Lung (tissue), 17 donors: ENCODE measurements at places on chromosomes 5 and 9.

- no peak for DNase-seq
These were observed 47.1 kb downstream of the C9orf57 start for GRCh38 chr9:72013292-72013760.

GRCh38 chr9:124800306-124801259 lies 23.6 kb downstream of the OLFML2A start:
- DNase-seq = peak; percentile 96

DNA sequence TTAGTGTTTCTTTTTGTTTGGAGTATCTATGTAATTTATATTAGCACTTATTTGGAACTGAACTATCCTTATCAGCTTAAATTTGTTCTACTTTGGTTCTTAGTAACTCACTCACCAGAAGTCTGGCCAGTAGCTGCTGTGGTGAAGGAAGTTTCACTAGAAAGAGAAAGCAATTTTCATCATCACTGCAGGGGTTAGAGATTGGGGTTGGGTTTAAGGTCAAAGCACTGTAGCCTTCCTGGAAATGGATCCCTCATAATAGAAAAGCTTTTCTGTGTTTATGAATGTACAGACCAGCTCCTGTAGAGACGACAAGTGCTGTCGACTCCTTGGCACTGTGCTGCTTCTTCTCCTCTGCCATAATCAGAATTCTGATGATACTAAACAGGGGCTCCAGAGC lies 22.2 kb downstream of the MROH2B start:
- DNase-seq = no peak

GRCh38 chr5:5523066-5523505 lies 100.6 kb downstream of the ICE1 start:
- DNase-seq = peak; percentile 8

DNA sequence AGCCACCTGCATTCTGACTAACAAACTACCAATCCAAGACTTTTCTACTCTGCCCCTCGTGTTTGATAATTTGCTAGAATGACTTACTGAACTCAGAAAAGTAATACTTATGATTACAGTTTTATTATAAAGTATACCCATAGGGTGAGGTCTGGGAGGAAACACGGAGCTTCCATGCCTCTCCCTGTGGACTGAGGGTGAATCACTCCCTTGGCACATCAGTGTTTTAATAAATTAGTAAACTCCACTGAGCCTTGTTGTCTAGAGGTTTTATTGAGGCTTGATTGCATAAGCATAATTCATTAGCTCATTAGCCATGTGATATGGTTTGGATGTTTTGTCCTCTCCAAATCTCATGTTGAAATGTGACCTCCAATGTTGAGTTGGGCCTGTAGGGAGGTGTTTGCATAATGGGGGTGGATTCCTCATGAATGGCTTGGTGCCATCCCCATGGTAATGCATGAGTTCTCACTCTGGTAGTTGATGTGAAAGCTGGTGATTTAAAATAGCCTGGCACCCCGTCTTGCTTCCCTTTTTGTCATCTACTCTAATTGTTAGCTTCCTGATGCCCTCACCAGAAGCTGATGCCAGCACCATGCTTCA lies 233.6 kb upstream of the TRPC7 start:
- DNase-seq = no peak

DNA sequence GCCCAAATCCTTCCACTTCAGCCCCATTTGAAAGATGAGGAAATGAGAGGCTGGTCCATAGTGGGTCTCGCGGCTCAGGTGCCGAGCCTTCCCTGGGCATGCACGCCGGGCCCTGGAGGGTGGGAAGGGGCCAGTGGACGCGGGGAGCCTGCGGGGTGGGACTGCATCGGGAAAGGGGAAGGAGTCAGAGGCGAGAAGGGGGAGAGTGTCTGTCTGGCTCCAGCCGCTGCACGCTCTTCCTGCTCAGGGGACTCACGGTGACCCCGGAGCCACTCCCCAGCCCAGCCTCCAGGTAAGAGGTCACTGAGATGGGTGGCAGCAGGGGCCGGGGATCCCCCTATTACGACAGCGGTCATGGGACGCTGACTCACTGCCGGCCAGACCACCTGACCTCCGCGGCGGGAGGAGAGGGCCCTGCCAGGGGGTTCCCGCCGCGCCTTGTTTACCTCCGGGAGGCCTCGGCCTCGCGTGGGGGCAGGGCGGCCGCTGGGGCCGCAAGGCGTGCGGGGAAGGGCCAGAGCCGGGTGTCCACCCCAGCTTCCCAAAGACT lies 1.9 kb upstream of the SQSTM1 start:
- DNase-seq = peak; percentile 89

- no peak for DNase-seq
These were observed 1029.9 kb upstream of the WWC1 start for GRCh38 chr5:167261309-167262100.

- peak; percentile 76 for DNase-seq
These were observed 145.5 kb downstream of the ERCC6L2 start for GRCh38 chr9:96020792-96021550.

DNA sequence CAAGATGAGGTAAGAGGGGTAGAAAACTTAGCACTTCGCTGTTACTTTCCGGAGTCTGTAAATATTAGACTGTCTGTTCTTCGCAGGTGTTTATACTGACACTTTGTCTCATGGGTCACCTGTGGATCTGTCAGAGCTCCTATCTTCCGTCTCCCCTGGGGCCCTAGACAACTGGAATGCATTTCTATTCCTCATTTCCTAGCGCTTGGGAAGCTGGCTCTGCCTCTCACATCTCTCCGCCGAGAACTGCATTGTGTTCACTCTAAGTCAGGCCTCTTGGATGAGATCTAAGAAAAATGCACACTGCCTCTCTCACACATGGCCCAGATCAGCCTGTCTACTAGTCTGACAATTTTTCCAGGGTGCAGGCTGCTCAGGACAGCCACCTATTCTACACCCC lies 39.5 kb downstream of the PCA3 start:
- DNase-seq = no peak

DNA sequence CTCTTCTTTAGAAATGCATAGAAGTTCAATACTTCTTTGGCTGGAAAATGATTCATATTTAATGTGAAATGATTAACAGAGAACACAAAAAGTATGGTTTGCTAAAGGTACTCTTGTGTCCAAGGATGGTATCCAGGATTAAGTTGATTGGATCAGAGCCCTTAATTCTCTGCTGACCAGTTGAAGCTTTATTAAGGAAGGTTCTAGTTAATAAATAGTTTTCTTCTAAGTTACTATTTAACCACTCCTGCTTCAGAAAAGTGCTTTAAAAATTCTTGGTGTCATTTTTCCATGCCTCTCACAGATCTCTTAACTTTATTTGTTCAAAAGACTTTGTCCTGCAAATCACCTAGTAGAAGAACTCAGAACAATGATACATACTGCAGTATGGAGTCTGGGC lies 134.3 kb downstream of the MEF2C start:
- no peak for DNase-seq

- DNase-seq = no peak
These were observed 26.3 kb upstream of the NDFIP1 start for GRCh38 chr5:142082182-142082781.

DNA sequence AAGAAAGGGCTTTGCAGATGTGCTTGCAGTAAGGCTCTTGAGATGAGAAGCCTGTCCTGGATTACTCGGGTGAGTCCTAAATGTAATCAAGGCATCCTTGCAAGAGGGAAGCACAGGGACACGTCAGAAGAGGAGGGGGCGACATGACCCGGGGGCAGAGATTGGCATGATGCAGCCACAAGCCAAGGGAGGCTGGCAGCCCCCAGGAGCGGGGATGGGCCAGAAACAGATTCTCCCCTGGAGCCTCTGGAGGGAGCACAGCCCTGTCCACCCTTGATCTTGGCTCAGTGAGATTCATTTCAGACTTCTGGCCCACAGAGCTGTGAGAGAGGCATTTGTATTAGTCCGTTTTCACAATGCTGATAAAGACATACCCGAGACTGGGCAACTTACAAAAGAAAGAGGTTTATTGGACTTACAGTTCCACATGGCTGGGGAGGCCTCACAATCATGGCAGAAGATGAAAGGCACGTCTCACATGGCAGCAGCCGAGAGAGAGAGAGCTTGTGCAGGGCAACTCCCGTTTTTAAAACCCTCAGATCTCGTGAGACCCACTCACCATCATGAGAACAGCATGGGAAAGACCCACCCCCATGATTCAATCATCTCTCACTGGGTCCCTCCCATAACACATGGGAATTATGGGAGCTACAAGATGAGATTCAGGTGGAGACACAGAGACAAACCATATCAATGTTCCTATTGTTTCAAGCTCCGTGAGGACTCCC lies 76.1 kb downstream of the ADAMTS2 start:
- no peak for DNase-seq

DNA sequence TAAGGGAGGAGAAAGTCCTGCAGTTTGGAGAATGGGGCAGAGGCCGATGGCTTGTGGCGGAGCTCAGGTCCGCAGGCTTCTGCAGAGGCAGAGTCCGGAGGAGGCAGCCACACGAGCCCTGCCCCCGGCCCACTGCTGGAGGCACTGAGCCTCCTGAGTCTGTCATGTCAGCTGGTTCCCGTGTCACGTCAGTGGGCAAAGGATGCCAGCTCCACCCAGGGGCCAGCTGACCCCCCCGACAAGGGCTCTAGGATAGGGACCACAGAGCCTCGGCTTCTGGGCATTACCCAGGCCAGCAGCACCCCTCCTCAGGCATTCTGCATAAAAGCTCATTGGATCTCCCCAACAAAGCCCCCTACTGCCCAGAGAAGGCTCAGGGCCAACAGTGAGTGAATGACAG lies 8.5 kb downstream of the SH3PXD2B start:
- no peak for DNase-seq

DNA sequence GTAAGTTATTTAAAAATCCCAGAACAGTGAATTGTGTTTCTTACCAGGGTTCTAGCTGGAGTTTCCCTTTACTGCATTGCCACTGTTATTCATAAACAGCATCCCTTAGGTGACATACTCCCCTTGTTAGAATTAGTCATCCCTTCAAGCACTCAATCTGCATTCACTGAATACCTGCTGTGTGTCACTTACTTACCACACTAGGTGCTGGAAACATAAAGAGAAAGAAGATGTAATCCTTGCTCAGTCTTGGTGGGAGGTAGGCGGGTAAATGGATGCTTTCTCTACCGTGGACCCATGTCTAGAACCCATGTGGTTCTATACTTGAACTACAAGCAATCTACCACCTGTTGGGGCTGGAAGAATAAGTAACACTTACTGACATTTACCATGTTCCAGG lies 371.6 kb downstream of the KDM4C start:
- DNase-seq = no peak

- no peak for DNase-seq
These were observed 154.1 kb downstream of the OSTF1 start for GRCh38 chr9:75242426-75242825.

DNA sequence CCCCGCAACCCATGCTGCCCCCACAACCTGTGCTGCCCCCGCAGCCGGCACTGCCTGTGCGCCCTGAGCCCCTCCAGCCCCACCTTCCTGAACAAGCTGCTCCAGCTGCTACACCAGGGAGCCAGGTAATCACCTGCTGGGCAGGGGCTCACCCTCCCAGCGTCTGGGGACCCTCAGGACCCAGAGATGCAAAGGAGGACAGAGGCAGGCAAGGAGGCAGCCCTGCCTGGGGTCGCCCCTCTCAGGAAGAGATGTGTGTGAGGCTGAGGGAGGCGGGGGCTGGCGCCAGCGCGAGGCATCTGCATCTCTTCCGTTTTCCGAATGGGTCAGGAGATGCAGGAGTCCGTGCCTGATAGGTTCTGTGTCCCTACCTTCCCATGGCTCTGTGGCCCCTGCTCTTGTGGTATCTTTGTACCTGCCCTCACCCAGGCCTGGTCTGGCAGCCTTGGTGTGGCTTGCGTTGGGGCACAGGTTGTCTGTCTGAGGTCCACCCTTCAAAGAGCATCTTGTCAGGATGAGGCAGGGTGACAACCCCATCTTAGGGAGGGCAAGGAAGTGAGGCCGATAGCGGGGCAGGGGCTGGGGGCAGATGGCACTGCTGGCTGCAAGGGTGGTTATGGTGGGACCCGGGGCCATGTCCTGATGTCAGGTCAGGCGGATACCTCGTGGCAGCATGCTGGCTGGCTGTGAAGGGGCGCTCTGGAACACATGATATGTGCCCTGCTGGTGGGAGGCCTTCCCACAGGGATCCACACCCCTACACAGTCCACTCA lies 75.7 kb downstream of the WNK2 start:
- no peak for DNase-seq

GRCh38 chr5:345404-346195 lies 24.1 kb downstream of the AHRR start:
- peak; percentile 68 for DNase-seq

DNA sequence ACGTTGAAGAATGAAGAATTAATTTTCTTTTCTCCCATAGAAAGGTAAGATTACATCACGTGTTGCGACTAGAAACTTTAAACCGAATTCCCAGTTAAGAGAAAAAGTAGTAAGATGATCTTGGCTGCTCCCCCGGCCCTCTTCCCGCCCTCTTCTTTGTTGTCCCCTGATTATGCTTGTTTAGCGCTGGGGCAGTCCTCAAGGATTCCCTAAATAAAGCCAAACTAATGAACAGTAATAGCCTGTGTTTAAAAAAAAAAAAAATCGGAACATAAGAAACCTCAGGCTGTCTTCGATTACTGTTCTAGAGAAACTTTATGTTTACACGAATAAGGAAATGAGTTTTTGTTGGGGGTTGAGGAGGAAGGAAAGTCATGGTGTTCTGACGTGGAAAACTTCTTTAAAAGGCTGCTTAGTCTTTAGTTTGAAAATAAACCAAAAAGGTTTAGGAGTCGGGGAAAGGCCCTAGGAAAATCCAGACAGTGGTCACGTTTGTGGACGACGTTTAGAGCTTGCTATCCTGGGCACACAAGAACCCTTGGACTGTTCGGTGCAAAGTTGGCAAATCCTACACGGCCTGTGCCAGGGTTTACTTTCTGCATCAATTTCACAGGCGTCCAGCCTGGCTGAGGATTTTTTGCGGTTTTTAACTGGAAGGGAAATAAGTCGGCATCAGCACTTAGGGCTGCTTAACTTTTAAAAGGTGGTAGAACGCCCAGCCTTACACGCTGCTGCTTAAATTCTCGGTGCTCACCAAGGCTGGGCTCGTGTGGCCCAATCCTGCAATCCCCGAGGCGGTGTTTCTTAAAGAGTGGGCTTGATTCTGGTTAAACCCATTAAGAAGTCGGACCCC lies 1.1 kb upstream of the MAT2B start:
- DNase-seq = peak; percentile 87

GRCh38 chr5:176178789-176179188 lies 59.4 kb upstream of the SIMC1 start:
- DNase-seq = no peak

GRCh38 chr9:126581893-126582292 lies 31.8 kb upstream of the LMX1B start:
- DNase-seq = no peak

- DNase-seq = no peak
These were observed 71.4 kb downstream of the GABBR2 start for GRCh38 chr9:98637381-98637780.

- peak; percentile 1 for DNase-seq
These were observed 116.7 kb downstream of the MED10 start for GRCh38 chr5:6261668-6262067.

DNA sequence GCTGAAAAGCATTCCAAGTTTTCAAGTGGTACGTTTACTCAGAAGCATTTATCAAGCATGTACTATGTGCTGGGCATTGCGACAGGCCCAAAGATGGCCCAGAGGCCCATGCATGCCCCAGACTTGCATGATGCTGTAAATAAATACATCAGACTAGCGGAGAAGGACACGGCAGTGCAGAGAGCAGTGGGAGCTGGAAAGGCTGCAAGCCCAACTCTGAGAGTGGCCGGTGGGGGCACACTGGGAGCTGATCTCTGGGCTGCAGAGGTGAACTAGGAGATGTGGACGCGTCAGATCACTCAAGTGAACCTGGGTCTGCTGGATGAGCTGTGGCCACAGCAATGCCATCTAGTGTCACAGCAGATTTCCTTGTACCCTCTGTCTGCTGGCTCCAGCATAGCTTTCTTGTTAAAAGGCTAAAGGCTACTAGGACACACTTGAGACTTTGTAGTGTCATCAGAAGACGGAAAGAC lies 246.9 kb downstream of the FANCC start:
- peak; percentile 28 for DNase-seq

- no peak for DNase-seq
These were observed 1.2 kb upstream of the RABGAP1 start for GRCh38 chr9:122939601-122940000.
